ENCODE measurements at places on chromosomes 2 and 18.

GRCh38 chr2:190532581-190532980, 1.9 kb downstream of the NEMP2 start:
- DNase-seq = no peak

DNA sequence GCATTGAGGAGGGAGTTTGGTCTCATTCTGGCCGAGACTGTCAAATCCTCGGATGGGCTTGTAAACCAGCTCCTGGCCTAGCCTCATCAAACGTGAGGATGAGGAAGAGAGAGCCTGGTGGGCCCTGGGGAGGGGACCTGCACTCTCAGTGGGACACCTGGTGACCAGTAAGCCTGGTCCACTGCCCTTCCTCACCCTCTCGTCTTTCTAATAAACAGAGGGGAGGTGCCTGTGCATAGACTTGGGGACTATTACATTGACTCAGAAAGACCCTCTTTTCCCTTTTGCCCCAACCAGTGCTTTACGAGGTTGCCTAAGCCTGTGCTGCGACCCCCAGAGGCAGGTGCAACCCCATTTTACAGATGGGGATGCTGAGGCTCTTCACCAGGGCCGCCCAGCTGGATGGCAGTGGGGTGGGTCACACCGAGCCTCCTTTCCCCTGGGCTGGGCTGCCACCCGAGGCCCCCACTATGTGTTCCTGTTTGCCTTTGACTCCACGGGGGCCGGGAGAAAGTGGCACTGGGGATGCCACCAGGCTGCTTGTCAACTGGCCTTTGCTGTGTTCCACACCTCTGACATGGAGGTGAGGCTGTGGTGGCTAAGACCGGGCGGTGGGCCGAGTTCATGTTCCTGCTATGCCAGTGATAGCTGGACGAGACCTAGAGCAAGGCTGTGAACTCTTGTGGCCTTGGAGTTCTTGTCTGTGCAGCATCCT, 85.9 kb downstream of the GLI2 start:
- no peak for DNase-seq

DNA sequence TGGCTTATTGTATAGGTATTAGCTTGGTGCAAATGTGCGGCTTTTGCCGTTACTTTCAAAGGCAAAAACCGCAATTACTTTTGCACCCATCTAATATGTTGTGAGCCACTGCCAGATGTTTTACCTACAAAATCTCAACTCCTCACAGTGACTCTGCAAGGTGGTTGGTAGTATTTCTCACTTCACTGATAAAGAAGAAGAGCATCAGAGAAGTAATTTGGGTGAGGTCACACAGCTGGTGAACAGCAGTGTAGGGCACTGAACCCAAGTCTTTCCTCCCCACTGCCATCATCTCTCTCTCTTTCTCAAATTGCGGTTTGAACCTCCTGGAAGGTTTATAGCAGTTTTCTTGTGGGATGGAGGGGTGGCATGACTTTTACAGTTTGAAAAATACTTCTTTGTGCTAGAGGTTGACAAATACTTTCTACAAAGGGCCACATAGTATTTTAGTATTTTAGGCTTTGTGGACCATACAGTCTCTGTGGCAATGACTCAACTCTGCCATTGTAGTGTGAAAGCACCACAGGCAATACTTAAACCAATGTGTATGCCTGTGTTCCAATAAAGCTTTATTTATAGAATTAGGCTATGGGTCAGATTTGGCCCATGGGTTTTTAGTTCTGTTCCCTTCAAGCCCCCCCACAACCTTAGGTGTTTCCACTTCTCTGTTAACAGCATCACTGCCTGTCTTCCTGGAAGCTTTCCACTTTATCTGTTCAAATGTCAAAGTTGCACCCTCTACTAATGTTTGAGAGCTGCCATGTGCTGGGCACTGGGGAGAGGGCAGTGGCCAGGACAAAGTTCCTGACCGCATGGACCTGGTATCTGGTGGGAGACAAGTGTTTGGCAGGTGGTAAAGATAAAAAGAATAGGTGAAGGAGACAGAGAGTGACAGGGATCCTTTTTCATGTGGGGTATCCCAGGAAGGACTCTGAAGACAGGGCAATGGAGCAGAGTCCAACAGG, 30.1 kb downstream of the FHOD3 start:
- no peak for DNase-seq

- DNase-seq = no peak
These were observed 104.6 kb downstream of the SMC6 start for GRCh38 chr2:17649026-17649425.
